Activated naive CD8-positive, alpha-beta T cell treated with anti-CD3 and anti-CD28 coated beads for 36 hours (primary cell): ENCODE measurements at places on chromosomes 12 and 14. TPM values are rescaled to one million over a fixed set of nuclear protein-coding genes. Genes with fewer than 3 reads are reported as not detected.

DNA sequence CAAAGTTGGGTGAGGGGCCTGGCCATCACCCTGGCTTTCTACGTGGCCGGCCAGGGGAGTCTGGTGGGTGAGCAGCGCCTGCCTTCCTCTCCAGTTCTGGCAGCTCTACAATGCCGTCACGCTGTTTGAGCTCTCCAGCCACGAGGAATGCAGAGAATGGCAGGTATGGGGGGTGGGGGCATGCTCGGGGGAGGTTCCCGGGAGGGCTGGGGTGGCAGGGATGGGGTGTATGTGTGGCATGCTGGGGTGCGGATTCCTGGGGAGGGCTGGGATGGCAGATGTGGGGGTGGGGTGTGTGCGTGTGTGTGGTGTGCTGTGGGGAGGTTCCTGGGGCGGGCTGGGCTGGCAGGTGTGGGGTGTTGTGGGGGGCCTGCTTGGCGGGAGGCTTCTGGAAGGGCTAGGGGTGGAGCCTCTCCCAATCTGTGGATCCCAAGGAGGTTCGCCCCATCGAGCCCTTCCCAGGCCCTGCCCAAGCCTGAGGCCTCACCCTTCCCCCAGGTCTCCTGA is 18.5 kb downstream of the RHOF start:
- no peak overlapping the region for H3K4me3 ChIP-seq
- peaks cover 6% of the 10 kb centered on the region for H3K4me1 ChIP-seq
- peaks cover 11% of the 10 kb centered on the region for H3K36me3 ChIP-seq
- no peaks in the 10 kb centered on the region for H3K27me3 ChIP-seq

- no peak for DNase-seq
- peak overlapping the region; percentile 93 for H3K4me3 ChIP-seq
- H3K27me3 ChIP-seq = no peaks in the 10 kb centered on the region
- H3K27ac ChIP-seq = peak overlapping the region; percentile 91
- peaks cover 45% of the 10 kb centered on the region for H3K4me1 ChIP-seq
These were observed 743 bp downstream of the NDUFA12 start for GRCh38 chr12:95002754-95003153.

GRCh38 chr14:61168141-61168540 is 113.0 kb downstream of the TMEM30B start:
- H3K27me3 ChIP-seq = peaks cover 40% of the 10 kb centered on the region
- no peaks in the 10 kb centered on the region for H3K4me1 ChIP-seq
- H3K4me3 ChIP-seq = no peak overlapping the region

- no peaks in the 10 kb centered on the region for H3K27me3 ChIP-seq
- no peak for DNase-seq
These were observed 12.9 kb downstream of the DDX51 start for GRCh38 chr12:132131229-132131628.

GRCh38 chr12:123118497-123118896 is 32.4 kb downstream of the PITPNM2 start:
- no peak overlapping the region for H3K4me3 ChIP-seq
- no peak overlapping the region for H3K27ac ChIP-seq
- peaks cover 75% of the 10 kb centered on the region for H3K4me1 ChIP-seq
- H3K36me3 ChIP-seq = peaks cover 10% of the 10 kb centered on the region
- no peak for DNase-seq
- no peaks in the 10 kb centered on the region for H3K27me3 ChIP-seq

GRCh38 chr14:52755607-52756316 is 25.8 kb downstream of the STYX start:
- no peak for DNase-seq
- no peak overlapping the region for H3K4me3 ChIP-seq
- H3K4me1 ChIP-seq = peaks cover 3% of the 10 kb centered on the region
- H3K36me3 ChIP-seq = peaks cover 2% of the 10 kb centered on the region
- H3K27me3 ChIP-seq = no peaks in the 10 kb centered on the region

GRCh38 chr14:32381869-32382268 is 52.8 kb downstream of the AKAP6 start:
- no peaks in the 10 kb centered on the region for H3K36me3 ChIP-seq
- H3K4me3 ChIP-seq = no peak overlapping the region
- no peak overlapping the region for H3K27ac ChIP-seq

- no peak overlapping the region for H3K4me3 ChIP-seq
- no peaks in the 10 kb centered on the region for H3K36me3 ChIP-seq
- H3K4me1 ChIP-seq = peaks cover 18% of the 10 kb centered on the region
- H3K27me3 ChIP-seq = no peaks in the 10 kb centered on the region
- no peak overlapping the region for H3K27ac ChIP-seq
These were observed 83.4 kb upstream of the EVL start for GRCh38 chr14:99981806-99982205.

GRCh38 chr12:100767371-100767770 is 27.2 kb upstream of the ANO4 start:
- no peaks in the 10 kb centered on the region for H3K4me1 ChIP-seq
- H3K27ac ChIP-seq = no peak overlapping the region
- no peak overlapping the region for H3K4me3 ChIP-seq
- H3K27me3 ChIP-seq = no peaks in the 10 kb centered on the region

Gene CCT2
- 484 TPM for total RNA-seq

Gene HCAR3
- not detected for total RNA-seq

Gene DHRS2
- 11.6 TPM for total RNA-seq

Gene TAS2R50
- total RNA-seq = 0.37 TPM

Gene OR4K15
- not detected for total RNA-seq

Gene PSMB11
- total RNA-seq = not detected

Gene GALNT6
- total RNA-seq = 19.9 TPM
